Activated CD4-positive, alpha-beta T cell treated with anti-CD3 and anti-CD28 coated beads, Interleukin-2, amount 50 U/mL, for 24 hours (primary cell): ENCODE measurements at places on chromosomes 12 and 14.

DNA sequence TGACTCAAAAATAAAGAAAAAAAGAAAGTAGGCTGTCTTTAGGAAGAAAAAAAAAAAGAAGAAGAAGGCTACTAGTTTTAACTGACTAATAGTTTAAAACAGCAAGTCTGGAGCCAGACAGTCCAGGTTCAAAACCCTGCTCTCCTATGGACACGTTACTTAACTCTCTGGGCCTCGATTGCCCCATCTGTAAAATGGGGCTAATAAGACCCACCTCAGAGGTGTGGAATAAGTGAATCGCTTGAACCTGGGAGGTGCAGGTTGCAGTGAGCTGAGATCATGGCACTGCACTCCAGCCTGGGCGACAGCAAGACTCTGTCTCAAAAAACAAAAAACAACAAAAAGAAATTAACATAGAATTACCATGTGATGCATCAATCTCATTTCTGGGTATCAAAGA lies 10.5 kb upstream of the SCARB1 start:
- DNase-seq: no peak

GRCh38 chr12:119781804-119782203 lies 95.3 kb downstream of the CIT start:
- DNase-seq: no peak

DNA sequence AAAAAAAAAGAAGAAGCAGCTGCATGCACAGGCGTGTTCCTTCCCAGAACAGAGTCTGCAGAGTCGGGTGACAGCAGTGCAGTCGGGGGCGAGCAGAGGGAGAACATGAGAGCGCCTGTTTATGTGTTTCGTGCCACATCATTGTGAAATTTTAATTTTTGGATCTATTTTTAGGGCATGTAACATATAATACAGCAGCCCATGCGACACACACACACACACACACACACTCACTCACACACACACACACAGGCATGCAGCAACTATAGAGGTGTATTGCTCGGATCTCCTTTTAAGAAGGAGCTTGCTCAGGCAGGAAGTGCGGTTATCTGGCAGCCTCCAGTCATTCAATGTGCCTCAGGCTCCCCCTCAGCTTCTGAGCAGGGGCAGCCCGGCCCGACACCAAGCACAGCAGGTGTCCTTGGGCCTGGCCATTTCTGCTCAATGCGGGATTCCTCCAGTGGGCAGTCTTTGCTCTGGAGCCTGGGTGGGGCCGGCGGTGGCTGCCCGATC lies 71.8 kb downstream of the ZNF664 start:
- DNase-seq: no peak

DNA sequence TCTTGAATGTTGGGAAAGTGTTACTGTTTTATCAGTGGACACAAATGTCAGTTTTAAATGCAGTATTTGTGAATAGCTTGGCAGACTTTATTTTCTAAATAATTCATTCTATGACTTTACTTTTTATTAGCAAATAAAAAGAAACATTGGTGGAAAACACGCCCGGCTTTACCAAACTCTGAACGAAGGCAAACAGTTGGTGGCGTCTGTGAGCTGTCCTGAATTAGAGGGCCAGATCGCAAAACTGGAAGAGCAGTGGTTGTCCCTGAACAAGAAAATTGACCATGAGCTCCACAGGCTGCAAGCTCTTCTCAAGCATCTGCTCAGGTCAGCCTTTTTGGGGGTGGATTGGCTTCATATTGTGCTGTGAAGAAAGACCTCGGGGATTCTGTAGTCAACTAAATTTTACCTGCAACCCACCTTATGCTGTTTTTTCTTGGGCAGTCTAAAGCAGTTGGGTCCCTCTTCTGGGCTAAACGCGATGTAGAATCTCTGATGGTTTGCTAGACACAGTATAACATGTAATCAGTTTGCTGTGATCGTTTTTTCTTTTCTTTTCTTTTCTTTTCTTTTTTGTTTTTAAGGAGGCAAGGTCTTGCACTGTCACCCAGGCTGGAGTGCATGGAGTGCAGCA lies 156.4 kb downstream of the ESR2 start:
- DNase-seq: no peak

DNA sequence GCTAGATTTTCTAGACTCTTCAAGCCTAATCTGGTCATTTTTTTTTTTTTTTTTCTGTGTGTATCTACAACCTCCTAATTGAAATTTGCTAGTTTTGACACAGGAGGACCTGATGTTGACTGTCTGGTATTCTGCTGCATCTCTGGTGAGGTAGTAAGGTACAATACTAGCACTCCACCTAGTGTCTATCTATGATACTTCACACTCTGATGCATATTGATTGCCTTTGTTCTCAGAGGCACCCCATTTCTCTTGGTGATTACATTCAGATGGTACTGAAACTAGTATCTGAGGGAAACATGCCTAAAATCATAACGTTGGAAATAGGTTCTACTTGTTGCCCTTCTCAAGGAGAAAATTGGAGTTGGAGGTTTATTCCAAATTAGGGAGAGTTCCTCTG lies 930.5 kb upstream of the NOVA1 start:
- no peak for DNase-seq

- no peak for DNase-seq
Measured at GRCh38 chr12:11879306-11879705, 191.4 kb upstream of the BCL2L14 start.

DNA sequence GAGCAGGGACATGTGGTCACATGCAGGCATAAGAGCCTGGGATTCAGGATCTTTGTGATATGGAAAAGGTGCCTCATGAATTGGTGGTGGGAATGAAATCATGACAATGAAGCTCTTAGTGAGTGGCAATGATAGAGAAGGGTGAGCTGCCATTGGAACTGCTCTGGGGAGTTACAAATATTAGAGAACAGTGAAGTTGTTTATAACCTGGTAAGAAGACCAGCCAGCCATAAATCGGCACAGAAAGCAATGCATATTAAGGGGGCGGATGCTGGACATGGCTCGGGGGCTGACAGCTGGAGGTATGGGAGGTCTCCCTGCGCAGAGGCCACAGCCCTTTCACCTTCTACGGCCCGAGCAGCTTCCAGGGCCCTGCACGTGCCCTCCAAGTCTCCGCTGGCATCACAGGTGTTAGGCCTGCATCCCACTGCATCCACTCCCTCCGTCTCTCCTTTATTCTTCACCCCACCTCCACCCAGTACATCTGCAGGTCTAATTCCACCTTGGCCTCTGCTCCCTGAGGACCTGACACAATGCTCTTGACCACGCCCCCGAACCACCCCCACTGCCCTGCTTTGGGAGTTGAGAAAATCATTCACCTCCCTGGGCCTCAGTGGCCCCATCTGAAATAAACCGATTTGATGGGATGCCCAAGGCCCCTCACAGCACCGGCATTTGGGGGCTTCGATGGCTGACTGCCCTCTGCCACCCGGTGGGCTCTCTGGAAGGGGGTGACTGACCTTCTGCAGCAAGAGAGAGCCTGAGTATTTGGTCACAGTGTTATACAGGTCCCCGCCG lies 4.1 kb downstream of the CACNA2D4 start:
- DNase-seq: no peak

GRCh38 chr12:89468648-89469326 lies 55.8 kb downstream of the GALNT4 start:
- DNase-seq: no peak

DNA sequence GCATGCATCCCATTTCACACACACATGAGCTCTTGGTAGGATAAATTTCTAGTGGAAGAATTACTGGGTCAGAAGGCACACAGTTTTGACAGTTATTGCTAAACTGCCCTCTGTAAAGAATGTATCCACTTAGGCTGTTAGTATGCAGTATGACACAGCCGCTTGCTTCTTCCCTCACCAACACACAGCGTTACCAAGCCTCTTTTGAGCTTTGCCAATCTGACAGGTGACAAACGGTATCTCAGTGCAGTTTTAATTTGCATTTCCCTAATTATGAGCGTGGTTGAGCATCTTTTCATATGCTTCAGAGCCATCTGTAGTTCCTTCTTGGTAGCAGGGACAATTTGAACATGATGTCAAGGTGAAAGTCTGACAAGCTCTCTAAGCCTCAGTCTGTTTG lies 42.9 kb downstream of the HRK start:
- no peak for DNase-seq

GRCh38 chr14:23725980-23726710 lies 90.0 kb downstream of the DHRS2 start:
- no peak for DNase-seq
